ENCODE measurements at places on chromosomes 5 and 9. TPM values are rescaled to one million over a fixed set of nuclear protein-coding genes. Genes with fewer than 3 reads are reported as not detected.

FRRS1L gene
- not detected for total RNA-seq

PRLR gene
- total RNA-seq, result 0.12 TPM

ADGRD2 gene
- total RNA-seq, result not detected

SLCO6A1 gene
- not detected for total RNA-seq

IL17B gene
- 0.31 TPM for total RNA-seq

RASGRF2 gene
- total RNA-seq, result 7.4 TPM

NTNG2 gene
- total RNA-seq, result 0.95 TPM

AK8 gene
- total RNA-seq, result 0.21 TPM

GABRP gene
- not detected for total RNA-seq

NEUROG1 gene
- not detected for total RNA-seq

GABRA6 gene
- 0.14 TPM for total RNA-seq

TAS2R1 gene
- not detected for total RNA-seq

NR4A3 gene
- 0.06 TPM for total RNA-seq

RANBP17 gene
- total RNA-seq, result not detected

GRM6 gene
- not detected for total RNA-seq

LRRC70 gene
- not detected for total RNA-seq

SLC9A3 gene
- 2.3 TPM for total RNA-seq

SCGB3A1 gene
- not detected for total RNA-seq

GDF9 gene
- 0.19 TPM for total RNA-seq

HAPLN1 gene
- 4.5 TPM for total RNA-seq

ASTN2 gene
- total RNA-seq, result 6.8 TPM

CCL27 gene
- total RNA-seq, result not detected

ACOT12 gene
- not detected for total RNA-seq

KCNV2 gene
- total RNA-seq, result not detected

SWI5 gene
- 59.5 TPM for total RNA-seq

SPINK6 gene
- not detected for total RNA-seq

PTPRD gene
- total RNA-seq, result 10.0 TPM

SOHLH1 gene
- not detected for total RNA-seq

BICD2 gene
- 18.3 TPM for total RNA-seq

CCDC69 gene
- total RNA-seq, result 7.2 TPM

LCN6 gene
- total RNA-seq, result not detected

SPATA31A3 gene
- total RNA-seq, result not detected

TAF11L13 gene
- total RNA-seq, result not detected

TRAF1 gene
- 0.21 TPM for total RNA-seq

TEX48 gene
- not detected for total RNA-seq

CSF1R gene
- total RNA-seq, result not detected

INSYN2B gene
- 3.1 TPM for total RNA-seq

CDKN2AIPNL gene
- 87.8 TPM for total RNA-seq

CNTNAP3B gene
- total RNA-seq, result 23.1 TPM

LOX gene
- total RNA-seq, result 19.2 TPM

RIOK2 gene
- total RNA-seq, result 30.6 TPM

SLC6A7 gene
- total RNA-seq, result not detected

ARID3C gene
- total RNA-seq, result not detected

CHSY3 gene
- total RNA-seq, result 9.3 TPM
